ENCODE measurements at places on chromosomes 12 and 14. TPM values are rescaled to one million over a fixed set of nuclear protein-coding genes. Genes with fewer than 3 reads are reported as not detected.

Gene TMEM52B
- not detected for total RNA-seq

Gene EDDM3A
- total RNA-seq: not detected

Gene GLT8D2
- 2.6 TPM for total RNA-seq

Gene KERA
- total RNA-seq: not detected

Gene CALM1
- total RNA-seq: 660 TPM

Gene TAS2R7
- not detected for total RNA-seq

Gene ADAM21
- total RNA-seq: 0.30 TPM

Gene RND1
- 2.1 TPM for total RNA-seq

Gene ARG2
- 61.1 TPM for total RNA-seq

Gene KCNA5
- total RNA-seq: not detected

Gene SUSD6
- total RNA-seq: 9.1 TPM

Gene BDKRB2
- total RNA-seq: 0.97 TPM

Gene PRIMA1
- total RNA-seq: not detected

Gene FLVCR2
- total RNA-seq: 0.32 TPM

Gene RHOF
- total RNA-seq: 5.2 TPM

Gene DMAC2L
- total RNA-seq: 6.4 TPM

Gene TMEM117
- 1.9 TPM for total RNA-seq

Gene TGM1
- total RNA-seq: 0.91 TPM

All from epithelial cell of umbilical artery (primary cell).